ENCODE measurements at places on chromosomes 1 and 21.
A peak's percentile ranks its signal among the peaks of the same experiment; 100 is the strongest.

- no peak for DNase-seq
These were observed 2.6 kb upstream of the BRINP3 start for GRCh38 chr1:190480231-190480630.

DNA sequence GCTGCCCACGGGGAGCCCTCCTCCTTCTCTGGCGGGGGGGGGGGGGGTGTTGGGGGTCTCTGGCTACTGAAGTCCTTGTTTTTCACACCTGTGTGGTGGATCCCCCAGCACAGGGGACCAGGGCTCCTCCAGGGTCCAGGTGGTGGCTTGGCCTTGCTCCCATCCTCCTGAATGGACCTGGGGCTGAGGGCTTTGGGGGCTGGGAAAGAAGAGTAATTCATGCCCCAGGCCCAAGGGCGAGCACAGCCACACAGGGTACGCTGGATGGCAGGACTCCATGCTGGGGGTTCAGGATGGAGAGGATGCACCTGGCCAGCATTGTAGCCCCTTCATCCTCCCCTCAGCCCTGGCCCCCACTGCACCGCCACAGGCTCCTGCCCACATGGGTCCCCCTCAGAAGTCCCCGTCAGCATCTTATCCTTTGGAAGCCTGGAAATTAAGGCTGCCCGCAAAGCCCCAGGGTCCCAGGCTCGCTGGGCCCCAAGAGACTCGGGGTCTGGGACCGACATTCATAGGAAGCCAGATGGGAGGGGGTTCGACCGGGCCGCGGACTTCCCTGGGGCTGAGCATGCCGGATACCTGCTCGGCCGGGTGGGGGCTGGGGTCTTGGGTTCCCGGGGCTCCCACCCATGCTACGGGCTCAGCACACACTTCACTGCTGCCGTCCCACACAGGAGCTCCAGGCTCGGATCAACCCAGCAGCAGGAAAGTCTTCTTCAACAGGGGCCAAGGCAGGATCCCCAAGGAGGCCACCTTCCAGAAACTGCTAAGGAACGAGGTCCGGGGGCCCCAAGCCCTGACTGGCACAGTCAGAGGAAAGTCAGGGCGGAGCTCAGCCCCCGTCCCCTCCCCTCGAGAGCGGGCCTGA, 49.0 kb upstream of the ACTRT2 start:
- DNase-seq = no peak

GRCh38 chr1:183165456-183165855, 20.6 kb upstream of the LAMC2 start:
- peak; percentile 26 for DNase-seq

GRCh38 chr1:94606471-94606870, 64.9 kb upstream of the F3 start:
- DNase-seq = no peak

DNA sequence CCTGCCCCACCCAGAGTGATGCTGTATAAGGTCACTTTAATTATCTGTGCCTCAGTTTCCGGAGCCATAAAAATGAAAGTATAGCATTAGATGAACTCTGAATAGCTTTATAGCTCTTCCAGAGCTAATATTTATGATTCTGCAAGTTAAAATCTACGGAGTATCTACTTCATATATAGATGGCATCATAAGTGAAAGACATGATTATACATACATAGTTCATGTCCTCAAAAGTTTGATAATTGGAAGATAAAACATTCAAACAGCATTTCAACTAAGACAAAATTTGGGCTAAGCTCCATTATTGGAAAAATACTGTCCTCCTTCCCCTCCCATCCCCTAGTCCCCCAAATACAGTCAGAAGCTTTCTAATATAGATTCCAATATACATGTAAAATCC, 4.2 kb downstream of the AKT3 start:
- DNase-seq = no peak

GRCh38 chr1:162310337-162310736, 66.3 kb downstream of the SPATA46 start:
- DNase-seq = no peak

DNA sequence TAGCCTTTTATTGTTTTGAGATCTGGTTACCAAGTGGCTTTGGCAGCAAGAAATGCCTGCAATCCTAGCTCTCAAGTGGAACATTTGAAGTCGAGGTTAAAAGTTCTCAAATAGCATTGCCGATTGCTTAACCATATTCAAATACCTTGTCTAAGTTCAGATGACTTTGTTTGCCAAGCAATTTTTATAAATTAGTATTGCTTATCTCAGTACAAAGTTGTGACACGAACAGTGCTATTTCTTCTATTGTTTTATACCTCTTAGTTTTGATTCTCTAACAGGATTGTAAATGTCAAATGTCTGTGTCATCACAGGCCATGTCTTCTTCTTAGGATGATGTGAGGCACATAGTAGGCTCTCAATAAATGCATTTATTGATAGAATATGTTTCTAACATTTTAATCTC, 633.3 kb downstream of the PTPRC start:
- no peak for DNase-seq

DNA sequence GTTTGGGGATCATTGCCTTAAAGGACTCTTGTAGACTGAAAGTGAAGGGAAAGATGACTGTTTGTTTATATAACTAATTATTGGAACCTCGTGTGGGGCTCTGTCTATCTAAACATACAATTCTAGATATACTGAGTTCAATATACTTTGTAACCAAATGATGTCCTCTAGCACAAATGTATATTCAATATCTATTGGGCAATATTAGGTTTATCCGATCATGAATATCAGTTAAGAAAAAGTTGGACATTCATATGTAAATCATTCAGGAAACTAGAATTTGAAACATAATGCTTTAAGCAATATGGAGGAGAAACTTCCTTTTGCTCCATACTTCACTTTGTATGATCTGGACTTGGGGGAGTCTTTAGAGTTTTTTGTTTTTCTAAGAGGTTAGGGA, 8.9 kb upstream of the RC3H1 start:
- no peak for DNase-seq

- no peak for DNase-seq
These were observed 97.7 kb upstream of the S1PR1 start for GRCh38 chr1:101139130-101139529.

DNA sequence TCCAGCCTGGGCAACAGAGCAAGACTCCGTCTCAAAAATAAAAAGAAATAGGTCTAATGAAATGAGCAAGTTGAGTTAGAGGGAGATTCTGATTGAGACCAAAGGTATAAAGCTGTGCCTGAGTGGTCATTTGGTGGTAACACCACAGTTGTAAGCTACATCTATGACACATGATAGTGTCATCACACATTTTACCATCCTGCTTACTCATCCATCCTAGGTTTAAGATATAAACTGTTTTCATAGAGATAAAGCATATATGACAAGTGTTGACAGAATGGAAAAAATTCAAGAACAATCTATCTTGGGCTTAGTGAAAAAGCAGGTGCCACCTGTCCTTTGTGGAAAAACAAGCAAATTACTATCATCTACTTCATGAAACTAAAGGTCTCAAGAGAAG, 7.1 kb upstream of the CFAP141 start:
- no peak for DNase-seq

GRCh38 chr1:24391882-24392603, 21.5 kb downstream of the STPG1 start:
- peak; percentile 93 for DNase-seq

GRCh38 chr1:168484083-168484482, 59.7 kb downstream of the XCL2 start:
- no peak for DNase-seq

DNA sequence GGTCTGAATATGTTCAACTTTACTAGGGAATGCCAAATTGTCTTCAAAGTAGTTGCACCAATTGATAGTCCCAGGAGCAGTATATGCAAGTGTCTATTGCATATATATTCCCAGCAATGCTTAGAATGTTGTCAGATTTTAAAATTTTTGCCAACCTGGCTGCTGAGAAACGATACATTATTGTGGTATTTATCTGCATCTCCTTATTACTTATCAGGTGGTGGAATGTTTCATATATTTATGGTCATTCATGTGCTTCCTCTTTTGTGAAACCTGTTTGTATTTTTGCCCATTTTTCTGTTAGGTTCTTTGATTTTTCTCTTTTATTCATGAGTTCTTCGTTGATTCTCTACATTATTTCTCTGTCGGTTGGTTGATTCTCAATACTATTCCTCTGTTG, 39.5 kb downstream of the COLGALT2 start:
- DNase-seq = no peak

DNA sequence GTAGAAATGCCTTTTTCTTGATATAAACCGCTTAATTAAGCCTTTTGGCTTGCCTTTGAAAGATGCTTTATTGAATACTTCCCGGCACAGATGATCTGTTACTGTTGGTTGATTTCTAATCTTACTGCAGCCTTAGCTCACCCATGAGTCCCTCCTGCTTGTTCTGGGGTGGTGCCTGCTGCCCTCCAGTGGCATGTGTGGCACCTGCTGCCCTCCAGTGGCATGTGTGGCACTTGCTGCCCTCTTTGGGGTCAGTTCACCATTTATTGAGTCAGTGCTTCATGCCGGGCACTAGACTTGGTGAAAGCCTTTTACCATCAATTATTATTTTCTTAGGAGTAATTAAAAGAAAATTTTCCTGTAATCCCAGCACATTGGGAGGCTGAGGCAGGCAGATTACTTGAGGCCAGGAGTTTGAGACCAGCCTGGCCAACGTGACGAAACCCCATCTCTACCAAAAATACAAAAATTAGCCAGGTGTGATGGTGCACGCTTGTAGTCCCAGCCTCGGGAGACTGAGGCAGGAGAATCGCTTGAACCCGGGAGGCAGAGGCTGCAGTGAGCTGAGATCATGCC, 54.3 kb downstream of the ADARB1 start:
- peak; percentile 64 for DNase-seq

DNA sequence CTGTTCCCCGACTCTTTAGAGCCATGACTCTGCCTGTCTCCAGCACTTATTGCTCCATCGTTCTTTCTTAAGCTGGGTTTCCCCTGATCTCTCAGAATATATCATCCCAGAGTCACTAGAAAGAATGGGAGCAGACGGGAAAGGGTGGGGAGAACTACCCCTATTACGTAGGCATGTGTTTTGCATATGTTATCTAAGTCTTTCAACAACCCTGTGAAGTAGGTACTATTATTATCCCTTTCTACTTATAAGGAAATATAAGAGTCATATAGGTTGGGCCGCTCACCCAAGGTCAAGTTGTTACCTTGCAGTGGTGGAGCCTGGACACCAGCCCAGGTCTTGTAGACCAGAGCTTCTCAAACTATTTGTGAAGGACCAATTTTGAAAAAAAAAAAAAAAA, 38.7 kb downstream of the ELF3 start:
- DNase-seq = no peak

- DNase-seq = peak; percentile 89
These were observed 13.6 kb downstream of the GRIK3 start for GRCh38 chr1:37020653-37021277.

DNA sequence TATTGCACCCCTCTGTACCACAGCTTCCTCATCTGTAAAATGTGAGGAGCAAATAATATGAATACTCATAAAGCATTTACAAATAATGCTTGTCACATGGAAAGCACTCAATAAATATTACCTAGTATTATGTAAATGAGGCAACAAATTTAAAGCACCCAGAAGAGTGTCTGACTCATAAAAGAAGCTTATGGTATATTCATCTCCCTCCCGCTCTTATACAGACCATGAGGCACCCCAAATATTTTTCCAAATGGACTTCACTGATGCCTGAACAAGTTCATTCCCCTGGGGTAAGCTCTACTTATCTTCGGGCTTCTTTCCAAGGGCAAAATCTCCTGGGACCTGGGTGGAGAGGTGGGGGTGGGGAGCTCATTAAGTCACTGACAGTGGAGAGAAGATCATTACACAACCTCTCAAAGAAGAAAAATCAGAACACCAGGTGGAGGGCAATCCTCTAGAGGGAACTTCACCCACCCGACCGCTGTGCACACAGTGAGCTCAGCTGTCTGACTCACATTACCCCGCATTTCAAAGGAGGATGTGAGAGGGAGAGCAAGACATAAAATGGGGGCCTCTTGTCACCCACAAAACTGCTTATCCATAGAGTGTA, 166.2 kb downstream of the ASTN1 start:
- no peak for DNase-seq

- DNase-seq = peak; percentile 59
These were observed 956 bp upstream of the SCAF4 start for GRCh38 chr21:31732597-31733550.

DNA sequence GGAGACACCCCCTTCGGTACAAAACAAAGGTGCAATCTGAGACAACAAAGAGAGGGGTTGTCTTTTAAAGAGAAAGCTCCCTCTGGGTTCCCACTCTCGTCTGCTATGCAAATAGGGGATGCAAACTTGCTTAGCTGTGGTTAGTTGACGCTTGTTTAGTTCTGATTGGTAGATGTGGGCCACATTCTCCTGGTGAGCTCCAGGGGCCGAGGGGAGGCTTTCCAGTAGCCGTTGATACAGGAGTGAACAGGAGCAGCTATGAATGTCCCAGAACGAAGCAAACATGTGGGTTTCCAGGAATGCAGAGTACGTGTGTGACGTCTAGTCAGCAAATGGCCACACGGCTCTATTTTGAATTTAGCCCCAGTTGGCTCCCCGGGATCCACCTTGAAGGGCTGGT, 14.7 kb downstream of the TFF2 start:
- peak; percentile 94 for DNase-seq

- DNase-seq = no peak
These were observed 49.8 kb upstream of the GNG12 start for GRCh38 chr1:67883069-67883468.

DNA sequence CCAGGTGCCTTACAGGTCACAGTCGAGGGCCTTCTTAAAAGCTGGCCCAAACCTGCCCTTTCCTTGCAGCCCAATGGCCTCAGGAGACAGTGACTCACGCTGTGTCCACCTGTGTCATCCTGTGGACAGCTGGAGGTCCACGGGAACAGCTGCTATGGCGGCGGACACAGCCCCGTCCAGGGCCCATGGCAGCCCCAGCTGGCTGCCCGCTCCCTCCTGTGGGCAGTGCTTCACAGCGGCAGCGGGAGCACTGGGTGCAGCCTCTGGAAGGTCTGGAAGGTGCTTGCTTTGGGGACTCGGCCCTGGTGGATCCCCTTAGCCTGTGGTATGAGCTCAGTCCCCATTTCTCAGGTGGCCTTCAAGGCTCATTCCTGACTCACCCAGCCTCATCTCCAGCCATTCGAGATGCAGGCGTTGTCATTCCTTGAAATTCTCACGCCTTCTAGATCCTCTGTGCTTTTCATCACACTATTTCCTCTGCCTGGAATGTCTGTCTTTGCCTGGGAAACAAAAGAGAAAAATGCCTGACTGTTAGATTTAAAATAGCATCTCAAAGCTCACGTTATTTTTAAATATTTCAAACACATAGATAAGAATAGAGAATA, 86.8 kb downstream of the KIF26B start:
- no peak for DNase-seq

DNA sequence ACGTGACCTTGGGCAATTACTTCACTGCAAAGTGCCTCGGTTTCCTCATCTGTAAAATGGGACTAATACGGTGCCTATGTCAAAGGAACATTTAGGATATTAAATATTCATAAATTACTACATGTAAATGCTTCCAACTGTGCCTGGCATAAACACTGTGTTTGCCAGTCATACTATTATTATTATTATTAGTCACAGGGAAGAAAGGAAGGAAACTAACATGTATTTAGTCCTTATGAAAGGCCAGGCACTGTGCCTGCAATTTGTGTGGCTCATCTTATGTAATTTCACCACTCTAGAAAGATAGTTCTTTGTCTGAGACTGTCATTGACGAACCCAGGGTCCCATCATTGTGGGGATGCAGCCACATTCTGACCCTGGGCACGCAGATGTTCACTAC, 45.0 kb downstream of the EPHB2 start:
- no peak for DNase-seq

- peak; percentile 70 for DNase-seq
These were observed 9.0 kb upstream of the IFFO2 start for GRCh38 chr1:18965206-18966173.

Data from GM23338 (cell line).